ENCODE measurements at places on chromosomes 16 and 17.

GRCh38 chr16:26992666-26993349, 73.9 kb upstream of the C16orf82 start:
- no peak for DNase-seq

DNA sequence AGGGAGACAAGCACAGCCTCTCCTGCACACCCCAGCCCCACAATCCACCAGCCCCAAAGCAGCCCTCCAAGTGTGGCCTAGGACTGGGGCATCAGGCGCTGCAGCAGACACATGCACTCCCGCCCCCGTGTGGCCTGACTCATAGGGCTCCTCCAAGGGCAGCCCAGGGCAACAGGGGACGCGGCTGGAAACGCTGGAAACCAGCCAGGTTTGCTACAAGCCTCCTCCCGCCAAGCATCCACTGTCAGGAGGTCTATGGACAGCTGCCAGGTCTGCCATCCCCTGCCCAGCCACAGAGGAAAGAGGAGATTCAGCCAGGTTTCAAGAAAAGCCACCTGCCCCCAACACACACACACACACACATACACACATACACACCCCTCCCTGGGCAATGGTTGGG, 25.8 kb downstream of the SRCIN1 start:
- no peak for DNase-seq

DNA sequence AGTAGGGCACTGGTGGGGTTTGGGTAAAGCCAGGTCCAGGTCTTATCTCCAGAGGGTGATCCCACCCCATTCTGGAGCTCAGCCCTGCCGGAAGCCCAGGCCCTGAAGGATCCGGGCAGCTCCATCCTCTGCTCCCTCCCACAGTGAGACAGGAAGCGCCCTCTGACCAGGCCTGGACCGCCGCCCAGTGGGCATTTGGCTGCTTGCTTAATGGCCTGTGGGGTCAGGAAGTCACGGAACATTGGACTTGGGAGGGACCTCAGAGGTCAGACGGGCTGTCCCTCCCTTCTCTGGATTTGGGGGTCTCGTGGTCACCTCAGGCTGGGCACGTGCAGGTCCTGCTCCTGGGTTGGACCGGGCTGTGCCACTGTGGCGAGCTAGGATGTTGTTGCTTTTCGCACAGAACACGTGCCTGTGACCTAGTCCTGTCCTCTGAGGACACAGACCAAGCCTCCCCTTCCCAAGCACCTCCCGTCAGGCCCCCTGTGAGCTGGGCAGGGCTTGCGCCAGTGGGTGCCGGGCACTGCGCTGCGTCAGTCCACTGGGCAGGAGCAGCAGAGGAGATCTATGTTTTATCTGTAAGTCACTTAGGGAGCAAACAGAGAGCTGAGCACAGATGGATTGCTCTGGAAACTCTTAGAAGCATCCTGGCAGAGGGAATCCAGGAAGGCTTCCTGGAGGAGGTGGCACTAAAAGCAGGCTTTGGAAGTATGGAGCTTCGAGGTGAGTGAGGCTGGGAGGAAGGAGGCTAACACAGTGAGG, 49.4 kb upstream of the GSE1 start:
- no peak for DNase-seq

GRCh38 chr16:51637770-51638094, 486.7 kb upstream of the SALL1 start:
- no peak for DNase-seq

GRCh38 chr17:43874293-43874692, 27.3 kb downstream of the CD300LG start:
- DNase-seq = no peak

Data from thoracic aorta (tissue), 2 donors.